Vagina (tissue), 2 donors: ENCODE measurements at places on chromosomes 1 and 21. TPM values are rescaled to one million over a fixed set of nuclear protein-coding genes. Genes with fewer than 3 reads are reported as not detected.

The SYCP1 gene
- total RNA-seq = not detected

DNA sequence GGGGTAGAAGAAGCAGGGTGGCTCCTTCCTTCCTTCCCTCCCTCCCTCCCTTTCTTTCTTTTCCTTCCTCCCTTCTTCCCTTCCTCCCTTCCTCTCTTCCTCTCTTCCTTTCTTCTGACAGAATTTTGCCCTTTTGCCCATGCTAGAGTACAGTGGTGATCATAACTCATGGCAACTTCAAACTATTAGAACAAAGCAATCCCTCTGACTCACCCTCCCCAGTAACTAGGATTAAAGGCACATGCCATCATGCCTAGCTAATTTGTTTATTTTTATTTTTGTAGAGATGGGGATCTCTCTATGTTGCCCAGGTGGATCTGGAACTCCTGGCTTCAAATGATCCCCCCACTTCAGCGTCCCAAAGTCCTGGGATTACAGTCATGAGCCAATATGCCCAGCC, 10.0 kb upstream of the RPE65 start:
- H3K27ac ChIP-seq = no peak overlapping the region
- no peak for DNase-seq
- no peaks in the 10 kb centered on the region for H3K27me3 ChIP-seq
- no peak overlapping the region for H3K4me3 ChIP-seq

DNA sequence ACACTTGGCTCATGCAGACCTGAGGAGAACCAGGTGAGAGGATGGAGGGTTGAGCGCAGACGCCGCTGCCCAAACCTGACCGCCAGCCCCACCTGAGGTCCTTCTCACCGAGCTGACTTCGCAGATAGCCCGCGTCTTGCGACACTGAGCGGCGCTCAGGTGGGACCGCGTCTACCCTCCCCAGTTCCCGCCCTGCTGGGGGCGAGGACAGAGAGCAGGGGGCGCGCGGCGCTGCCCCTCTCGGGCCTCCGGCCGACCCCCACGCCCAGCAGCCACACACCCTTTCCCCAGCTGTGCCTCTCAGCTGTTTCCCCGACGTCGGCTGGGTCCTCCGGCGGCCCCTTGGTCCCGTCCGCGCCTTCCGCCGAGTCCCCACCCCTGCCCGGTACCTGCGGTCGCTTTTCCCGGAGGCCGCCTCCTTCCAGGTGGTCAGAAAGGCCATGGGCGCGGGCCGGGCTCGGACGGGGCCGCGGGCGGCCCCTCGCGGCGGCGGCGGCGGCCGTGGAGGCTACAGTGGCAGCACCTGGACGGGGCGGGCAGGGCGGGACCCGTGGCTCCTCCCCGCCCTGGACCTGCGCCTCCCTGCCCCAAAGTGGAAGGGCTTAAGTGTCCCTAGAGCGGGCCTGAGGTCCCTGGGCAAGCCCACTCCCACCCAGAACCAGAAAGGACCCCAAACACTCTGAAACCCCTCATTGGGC, 14.4 kb upstream of the TTC39A start:
- H3K27ac ChIP-seq = no peak overlapping the region
- DNase-seq = no peak
- H3K4me1 ChIP-seq = peaks cover 15% of the 10 kb centered on the region

The DISP3 gene
- not detected for total RNA-seq

- H3K4me1 ChIP-seq = peaks cover 19% of the 10 kb centered on the region
- H3K27ac ChIP-seq = no peak overlapping the region
- no peaks in the 10 kb centered on the region for H3K36me3 ChIP-seq
Observed at GRCh38 chr1:33359931-33360330, 39.0 kb upstream of the A3GALT2 start.

DNA sequence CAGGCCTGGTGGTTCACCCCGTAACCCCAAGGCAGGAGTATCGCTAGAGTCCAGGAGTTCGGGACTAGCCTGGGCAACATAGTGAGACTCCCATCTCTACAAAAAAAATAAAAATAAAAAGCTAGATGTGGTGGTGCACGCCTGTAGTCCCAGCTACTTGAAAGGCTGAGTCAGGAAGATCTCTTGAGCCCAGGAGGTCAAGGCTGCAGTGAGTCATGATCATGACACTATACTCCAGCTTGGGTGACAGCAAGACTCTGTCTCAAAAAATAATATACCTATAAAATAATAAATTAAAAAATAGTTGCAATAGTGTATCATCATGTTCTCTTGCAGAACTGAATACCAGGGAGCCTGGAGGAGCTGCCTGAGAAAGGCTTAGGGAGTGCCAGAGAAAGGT, 19.9 kb upstream of the TMEM39B start:
- no peaks in the 10 kb centered on the region for H3K4me1 ChIP-seq
- no peaks in the 10 kb centered on the region for H3K27me3 ChIP-seq
- no peak for DNase-seq
- no peak overlapping the region for H3K27ac ChIP-seq
- H3K4me3 ChIP-seq = no peak overlapping the region

GRCh38 chr1:218926631-218927030, 247.0 kb upstream of the LYPLAL1 start:
- no peak for DNase-seq
- H3K27me3 ChIP-seq = no peaks in the 10 kb centered on the region
- H3K36me3 ChIP-seq = no peaks in the 10 kb centered on the region

GRCh38 chr1:3285106-3285740, 169.2 kb upstream of the ARHGEF16 start:
- H3K27ac ChIP-seq = no peak overlapping the region
- no peaks in the 10 kb centered on the region for H3K36me3 ChIP-seq
- no peak for DNase-seq
- H3K4me1 ChIP-seq = no peaks in the 10 kb centered on the region
- H3K27me3 ChIP-seq = no peaks in the 10 kb centered on the region

- no peaks in the 10 kb centered on the region for H3K36me3 ChIP-seq
- peak overlapping the region; percentile 49 for H3K27ac ChIP-seq
- H3K27me3 ChIP-seq = no peaks in the 10 kb centered on the region
- H3K4me1 ChIP-seq = peaks cover 63% of the 10 kb centered on the region
- DNase-seq = no peak
- no peak overlapping the region for H3K4me3 ChIP-seq
Observed at GRCh38 chr1:8396786-8397406, 79.0 kb downstream of the SLC45A1 start.

- H3K27me3 ChIP-seq = no peaks in the 10 kb centered on the region
- no peak for DNase-seq
- H3K4me3 ChIP-seq = no peak overlapping the region
- no peaks in the 10 kb centered on the region for H3K36me3 ChIP-seq
Observed at GRCh38 chr1:111878649-111879048, 110.8 kb downstream of the KCND3 start.

DNA sequence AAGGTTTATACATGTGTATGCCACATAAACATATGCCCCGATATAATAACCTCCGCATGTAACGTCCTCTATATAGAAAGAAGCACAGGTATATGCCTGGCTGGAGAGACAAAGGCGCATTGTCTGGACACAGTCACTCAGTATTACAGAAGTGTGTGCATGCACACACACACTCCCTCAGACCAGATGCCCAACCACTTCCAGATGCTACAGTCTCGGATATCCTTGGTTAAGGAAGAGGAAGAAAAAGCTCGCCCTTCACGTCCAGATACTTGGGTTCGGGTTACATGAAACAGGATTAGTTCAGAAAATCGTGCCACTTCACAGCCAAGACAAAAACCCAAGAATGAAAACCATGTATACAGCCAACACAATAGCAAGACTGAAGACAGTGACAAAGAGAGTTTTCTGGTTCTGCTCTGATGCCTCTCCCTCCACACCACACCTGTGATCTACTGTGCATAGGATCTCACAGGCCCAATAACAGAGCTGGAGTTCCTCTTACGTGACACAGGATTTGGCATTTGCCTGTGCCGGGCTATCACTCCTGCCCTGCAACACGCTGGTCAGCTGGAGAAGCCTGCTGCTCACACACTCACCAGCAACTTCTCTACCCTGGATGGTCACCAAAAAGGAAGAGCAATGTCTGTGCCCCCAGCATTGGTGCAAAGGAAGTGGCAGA, 75.0 kb downstream of the SSBP3 start:
- H3K27me3 ChIP-seq = no peaks in the 10 kb centered on the region
- peak overlapping the region; percentile 87 for H3K27ac ChIP-seq
- H3K36me3 ChIP-seq = no peaks in the 10 kb centered on the region
- no peak for DNase-seq
- H3K4me3 ChIP-seq = no peak overlapping the region
- peaks cover 99% of the 10 kb centered on the region for H3K4me1 ChIP-seq

The GUCA2A gene
- total RNA-seq = not detected

- no peak overlapping the region for H3K27ac ChIP-seq
- peak; percentile 44 for DNase-seq
- H3K27me3 ChIP-seq = no peaks in the 10 kb centered on the region
- no peaks in the 10 kb centered on the region for H3K4me1 ChIP-seq
Observed at GRCh38 chr1:33517596-33518250, 45.3 kb downstream of the ZSCAN20 start.

DNA sequence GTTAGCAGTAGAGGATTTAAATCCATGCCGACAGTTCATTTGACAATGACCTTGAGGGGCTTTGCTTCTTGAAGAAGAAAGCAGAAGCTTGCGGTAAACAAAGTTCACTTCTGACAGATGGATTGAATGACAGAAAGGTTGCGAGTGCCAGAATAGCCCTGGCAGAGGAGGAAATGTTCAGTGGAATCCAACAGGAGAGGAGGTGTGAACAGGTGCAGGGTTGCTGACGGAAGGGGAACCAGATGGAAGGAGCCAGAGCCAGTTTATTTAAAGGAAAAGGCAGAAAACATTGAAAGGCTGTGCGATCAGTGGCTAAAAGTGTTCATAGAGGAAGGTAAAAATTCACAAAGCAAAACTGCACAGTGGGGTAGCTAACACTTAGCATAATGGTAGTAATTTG, 141.0 kb downstream of the SDCCAG8 start:
- no peak for DNase-seq
- no peak overlapping the region for H3K27ac ChIP-seq
- no peaks in the 10 kb centered on the region for H3K36me3 ChIP-seq

DNA sequence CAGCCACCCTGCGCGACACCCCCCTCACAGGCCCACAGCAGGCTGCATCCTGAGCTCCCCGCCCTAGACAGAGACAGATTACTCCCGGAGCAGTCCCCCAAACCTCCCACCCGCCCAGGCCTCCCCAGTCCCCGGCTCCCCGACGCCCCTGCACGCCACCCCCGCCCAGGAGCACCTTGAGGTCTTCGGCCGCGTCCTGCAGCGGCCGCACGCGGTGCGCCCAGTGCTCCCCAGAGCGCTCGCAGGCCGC, 731 bp downstream of the TRIM11 start:
- no peak for DNase-seq
- H3K36me3 ChIP-seq = peaks cover 9% of the 10 kb centered on the region
- peak overlapping the region; percentile 87 for H3K27ac ChIP-seq
- peak overlapping the region; percentile 86 for H3K4me3 ChIP-seq
- H3K4me1 ChIP-seq = peaks cover 60% of the 10 kb centered on the region
- no peaks in the 10 kb centered on the region for H3K27me3 ChIP-seq

- no peaks in the 10 kb centered on the region for H3K27me3 ChIP-seq
- no peaks in the 10 kb centered on the region for H3K36me3 ChIP-seq
- H3K27ac ChIP-seq = peak overlapping the region; percentile 2
- no peaks in the 10 kb centered on the region for H3K4me1 ChIP-seq
Observed at GRCh38 chr1:204941421-204942338, 71.0 kb downstream of the NFASC start.

- H3K27ac ChIP-seq = peak overlapping the region; percentile 5
- H3K4me1 ChIP-seq = peaks cover 53% of the 10 kb centered on the region
- H3K27me3 ChIP-seq = no peaks in the 10 kb centered on the region
- H3K36me3 ChIP-seq = no peaks in the 10 kb centered on the region
Observed at GRCh38 chr1:111513410-111514020, 10.1 kb upstream of the ADORA3 start.

The AIM2 gene
- total RNA-seq = not detected

The ACTA1 gene
- not detected for total RNA-seq

GRCh38 chr1:28329395-28330153, 734 bp downstream of the MED18 start:
- peaks cover 21% of the 10 kb centered on the region for H3K4me1 ChIP-seq
- DNase-seq = no peak
- no peaks in the 10 kb centered on the region for H3K27me3 ChIP-seq
- H3K4me3 ChIP-seq = peak overlapping the region; percentile 64
- H3K36me3 ChIP-seq = no peaks in the 10 kb centered on the region

DNA sequence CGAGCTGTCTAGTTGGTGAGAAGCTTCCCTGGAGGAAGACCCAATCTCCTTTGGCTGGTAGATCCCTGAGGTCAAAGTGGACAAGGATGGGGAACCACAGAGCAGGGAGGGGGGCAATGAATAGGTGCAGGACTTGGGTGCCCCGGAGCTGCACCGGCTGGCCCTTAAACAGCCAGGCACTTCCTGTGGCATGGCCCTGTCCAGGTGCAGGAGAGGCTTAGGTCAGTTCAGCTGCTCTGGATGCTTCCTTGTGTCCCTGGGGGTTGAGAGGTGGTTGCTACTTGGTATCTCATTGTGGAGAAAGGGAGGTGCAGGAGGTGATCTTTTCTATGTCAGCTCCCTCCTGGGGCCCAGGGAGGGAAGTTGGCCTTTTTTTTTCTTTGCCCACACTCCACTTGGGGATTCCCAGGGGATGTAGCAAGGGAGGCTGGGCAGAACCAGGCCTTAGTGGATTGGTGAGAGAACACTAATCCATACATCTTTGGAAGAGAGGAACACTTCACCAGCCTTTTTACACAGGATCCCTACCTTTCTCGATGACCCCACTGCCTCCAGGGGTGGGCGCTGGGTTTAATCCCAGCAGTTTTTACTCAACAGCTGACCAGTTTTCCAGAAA, 1.2 kb upstream of the ST3GAL3 start:
- H3K27me3 ChIP-seq = no peaks in the 10 kb centered on the region
- peaks cover 27% of the 10 kb centered on the region for H3K4me1 ChIP-seq
- H3K36me3 ChIP-seq = peaks cover 34% of the 10 kb centered on the region
- H3K4me3 ChIP-seq = no peak overlapping the region

DNA sequence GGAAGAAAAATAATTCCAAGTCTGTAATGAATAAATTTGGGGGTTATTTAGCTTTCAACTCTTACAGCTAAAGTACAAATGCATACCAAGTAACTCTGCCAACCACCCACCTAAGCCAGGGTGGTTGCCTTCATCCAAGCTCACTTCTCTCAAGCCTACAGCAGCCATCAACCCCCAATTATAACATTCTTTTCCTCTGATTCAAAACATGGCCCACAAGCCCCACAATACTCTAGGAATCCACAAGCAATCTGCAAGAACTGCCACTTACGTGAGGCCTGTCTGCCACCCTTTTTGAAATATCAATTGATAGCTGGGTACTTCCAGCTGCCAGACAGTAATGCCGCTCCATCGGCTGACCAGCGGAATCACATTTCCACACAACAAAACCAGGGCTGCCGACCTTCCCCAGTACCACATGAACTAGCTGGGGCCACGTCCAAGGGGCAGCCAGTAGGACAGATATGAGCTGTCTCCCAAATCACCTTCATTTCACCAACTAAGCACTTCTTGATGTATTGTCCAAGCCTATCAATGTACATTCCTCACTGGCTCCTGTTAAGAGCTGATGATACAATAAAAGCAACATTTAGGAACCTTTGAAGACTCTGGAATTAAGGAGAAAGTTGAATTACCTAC, 3.2 kb downstream of the LBR start:
- no peak overlapping the region for H3K4me3 ChIP-seq
- DNase-seq = no peak
- no peaks in the 10 kb centered on the region for H3K36me3 ChIP-seq

The GBP5 gene
- 4.2 TPM for total RNA-seq

GRCh38 chr1:19844731-19845495, 29.8 kb upstream of the RNF186 start:
- no peak for DNase-seq
- no peak overlapping the region for H3K4me3 ChIP-seq
- no peak overlapping the region for H3K27ac ChIP-seq
- H3K36me3 ChIP-seq = no peaks in the 10 kb centered on the region
- peaks cover 20% of the 10 kb centered on the region for H3K4me1 ChIP-seq
- H3K27me3 ChIP-seq = no peaks in the 10 kb centered on the region

GRCh38 chr1:74652711-74653139, 20.9 kb downstream of the ERICH3 start:
- H3K4me1 ChIP-seq = no peaks in the 10 kb centered on the region
- DNase-seq = no peak
- no peaks in the 10 kb centered on the region for H3K36me3 ChIP-seq
- H3K4me3 ChIP-seq = no peak overlapping the region
